Vein endothelial cell (primary cell): ENCODE measurements at places on chromosomes 7 and 10. TPM values are rescaled to one million over a fixed set of nuclear protein-coding genes. Genes with fewer than 3 reads are reported as not detected.

The NODAL gene
- total RNA-seq = not detected in 2 replicates

The IGFBP1 gene
- total RNA-seq = 0.48 TPM in 1 of 2 replicates, not detected in the other

The TAS2R5 gene
- total RNA-seq = 0.65 and 1.5 TPM in 2 replicates

The BLNK gene
- total RNA-seq = not detected in 2 replicates

The CNNM2 gene
- 2.6 TPM in 2 replicates for total RNA-seq

The ANKRD61 gene
- total RNA-seq = not detected in 2 replicates

The CARD11 gene
- 3.5 and 20.3 TPM in 2 replicates for total RNA-seq
